ENCODE measurements at places on chromosomes 4 and X.

GRCh38 chr4:139455126-139455538 lies 1.2 kb downstream of the RAB33B start:
- no peak for DNase-seq

DNA sequence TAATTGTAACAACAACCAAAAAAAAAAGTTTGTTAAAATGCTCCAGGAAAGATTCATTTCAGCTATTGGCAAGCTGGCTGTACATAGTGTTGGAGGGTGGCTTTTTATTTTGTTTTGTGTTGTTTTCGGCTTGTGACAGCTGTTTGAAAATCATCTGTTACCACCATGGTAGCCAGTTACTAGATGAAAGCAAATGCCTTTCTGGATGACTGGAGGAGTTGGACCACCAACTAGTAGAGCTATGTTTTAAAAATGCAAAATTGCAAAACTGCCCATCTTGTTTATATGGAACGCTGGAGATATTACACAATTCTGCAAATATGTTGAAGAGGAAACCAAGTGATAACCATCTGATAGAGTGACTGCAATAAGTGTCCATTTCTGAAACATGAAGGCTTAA lies 53.2 kb upstream of the TNIP3 start:
- DNase-seq, result no peak

DNA sequence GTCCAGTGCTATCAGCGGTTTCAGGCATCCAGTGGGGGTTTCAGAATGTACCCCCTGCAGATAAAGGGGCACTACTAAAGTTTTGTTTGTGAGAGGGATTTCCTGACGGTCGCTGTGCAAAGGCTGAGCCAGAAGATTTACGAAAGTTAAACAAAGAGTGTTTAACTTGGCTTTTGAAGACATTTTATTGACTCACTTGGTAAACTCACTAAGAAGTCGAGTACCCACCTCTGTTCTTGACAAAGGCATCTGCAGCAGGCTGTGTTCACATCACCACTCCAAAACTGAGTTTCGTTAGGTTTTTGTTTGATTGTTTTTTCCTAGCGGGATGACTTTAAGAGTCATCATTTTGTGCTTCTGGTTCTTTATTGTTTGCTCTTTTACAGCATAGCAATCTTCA lies 143.9 kb upstream of the TBL1X start:
- DNase-seq, result no peak

GRCh38 chr4:173538148-173538908 lies 8.3 kb upstream of the HAND2 start:
- no peak for DNase-seq

DNA sequence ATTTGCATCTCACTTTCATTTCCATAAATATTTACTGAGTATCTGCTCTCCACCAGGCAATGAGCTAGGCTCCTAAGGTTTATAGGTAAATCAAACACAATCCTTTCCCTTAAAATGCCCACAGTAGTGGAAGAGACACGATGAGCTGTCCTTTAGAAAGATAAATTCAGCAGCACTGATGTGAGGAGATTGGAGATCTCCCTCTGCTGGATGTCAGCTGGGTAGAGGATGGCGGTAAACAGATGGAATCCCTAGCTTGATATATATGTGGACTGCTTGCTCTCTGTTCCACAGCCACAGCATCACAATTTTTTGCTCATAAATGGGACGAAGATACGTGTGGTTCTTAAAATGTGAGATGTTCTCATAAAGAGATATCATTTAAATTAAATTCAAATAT lies 216.4 kb upstream of the RASGEF1B start:
- DNase-seq, result no peak

DNA sequence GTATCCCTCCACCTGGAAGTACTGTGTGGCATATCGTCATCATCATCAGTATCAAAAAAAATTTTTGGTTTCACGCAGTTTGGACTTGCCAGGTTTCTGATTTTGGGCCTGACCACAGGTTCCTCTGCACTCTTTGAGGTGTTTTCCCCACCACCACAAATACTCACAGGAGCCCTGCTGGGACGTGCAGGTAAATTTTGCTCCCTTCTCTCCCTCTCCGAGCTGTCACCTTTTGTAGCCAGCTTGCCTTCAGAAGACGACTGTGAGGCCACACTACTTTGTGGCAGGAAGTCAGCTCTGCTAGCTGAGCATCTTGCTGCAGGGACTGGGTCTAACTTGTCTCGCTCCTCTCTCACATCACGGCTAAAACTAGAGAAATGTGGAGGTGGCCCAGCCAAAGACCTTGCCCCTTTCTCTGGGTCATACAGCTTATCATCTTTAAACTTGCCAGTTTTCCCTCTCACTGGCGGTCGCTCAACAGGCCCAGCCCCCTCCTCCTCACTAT lies 2.8 kb downstream of the PJA1 start:
- no peak for DNase-seq

DNA sequence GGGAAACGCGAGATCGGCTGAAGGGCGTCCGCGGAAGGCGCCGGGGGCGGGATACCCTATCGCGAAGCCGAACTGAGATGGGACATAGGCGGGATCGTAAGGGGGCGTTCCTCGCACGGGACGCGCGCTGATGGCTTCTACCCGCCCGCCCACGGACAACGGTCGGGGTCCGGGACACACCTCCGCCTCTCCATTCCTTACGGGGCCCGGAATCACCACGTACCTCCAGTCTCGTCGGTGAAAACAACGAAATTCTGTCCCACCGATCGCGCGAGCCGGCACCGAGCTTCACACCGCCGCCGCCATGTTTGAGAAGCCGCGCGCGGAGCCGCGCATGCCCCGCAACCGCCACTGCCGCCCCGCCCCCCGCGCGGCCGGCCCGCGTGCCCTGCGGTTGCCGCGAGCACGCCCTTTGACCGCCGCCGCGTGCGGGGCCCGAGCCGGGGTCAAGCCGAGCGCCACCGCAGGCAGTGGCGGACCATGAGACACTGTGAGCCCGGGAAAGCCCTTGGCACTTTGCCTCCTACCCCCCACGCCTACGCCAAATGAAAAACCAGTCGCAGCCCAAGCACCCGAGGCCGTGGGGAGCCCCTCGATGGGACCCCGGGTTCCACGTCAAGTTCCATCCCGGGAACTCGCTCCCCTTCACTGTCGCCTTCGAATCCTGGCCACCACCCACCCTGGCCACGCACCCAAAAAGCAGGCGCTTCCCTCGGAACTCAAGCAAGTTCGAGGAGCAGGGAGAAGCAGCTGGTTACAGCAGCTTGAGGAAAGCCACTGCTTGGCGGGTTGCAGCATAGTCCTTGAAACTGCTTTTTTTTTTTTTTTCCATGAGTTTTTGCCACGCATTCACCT lies at the start of gene SCML2:
Gene SCML2, minus strand, starts transcription at position 320 of the 855 bp plus-strand sequence. CDS start 20,617 bp downstream, outside the sequence.
- DNase-seq, result peak; percentile 43

DNA sequence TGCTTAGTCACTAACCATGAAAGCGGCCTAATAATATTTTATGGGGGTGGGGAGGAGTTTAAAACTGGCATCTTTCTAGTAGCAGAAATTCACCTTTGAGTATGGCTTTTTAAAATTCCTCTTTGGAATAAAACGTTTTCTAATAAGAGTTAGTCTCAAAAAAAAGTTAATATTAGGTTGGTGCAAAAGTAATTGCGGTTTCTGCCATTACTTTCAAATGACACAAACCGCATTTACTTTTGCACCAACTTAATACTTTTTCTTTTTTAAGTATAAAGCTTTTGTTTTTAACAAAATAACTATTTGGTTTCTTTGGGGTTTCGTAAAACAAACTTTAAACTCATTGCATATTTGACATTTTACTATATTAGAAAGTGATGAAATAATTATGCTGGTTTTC lies 68.4 kb downstream of the FBXO8 start:
- no peak for DNase-seq

DNA sequence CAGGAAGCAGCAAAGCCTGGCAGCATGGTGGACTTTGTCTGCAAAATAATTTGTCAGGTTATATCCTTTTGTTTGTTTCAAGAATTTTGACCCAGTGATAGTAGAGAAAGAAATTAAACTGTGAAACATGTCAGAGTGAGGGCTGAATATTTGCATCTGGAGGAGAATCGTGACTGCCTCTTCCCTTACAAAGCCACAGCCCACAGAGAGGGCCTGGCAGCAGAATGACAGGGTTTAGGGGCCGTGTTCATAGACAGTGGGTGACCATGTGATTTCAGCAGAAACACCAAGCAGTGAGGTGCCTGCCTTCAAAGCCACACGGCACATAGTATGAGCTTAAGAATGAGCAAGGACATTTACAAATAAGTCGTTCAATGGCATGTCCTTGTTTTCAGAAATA lies 24.4 kb upstream of the PLAC8 start:
- DNase-seq, result no peak

- no peak for DNase-seq
Measured at GRCh38 chr4:131337936-131338335, 1811.2 kb upstream of the PCDH10 start.

DNA sequence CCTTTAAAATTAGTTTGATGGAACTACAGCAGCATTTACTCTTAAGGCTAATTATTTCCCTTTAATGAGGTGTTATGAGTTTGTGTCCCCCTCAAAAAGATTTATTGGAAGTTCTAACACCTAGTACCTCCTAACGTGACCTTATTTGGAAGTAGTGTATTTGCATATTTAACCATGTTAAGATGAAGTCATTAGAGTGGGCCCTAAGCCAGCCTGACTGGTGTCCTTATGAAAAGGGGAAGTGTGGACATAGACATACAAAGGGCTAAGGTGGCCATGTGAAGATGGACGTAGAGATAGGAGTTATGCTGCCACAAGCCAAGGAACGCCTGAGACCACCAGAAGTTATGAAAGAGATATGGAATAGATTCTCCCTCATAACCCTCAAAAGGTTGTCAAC lies 985.4 kb upstream of the INTU start:
- no peak for DNase-seq

DNA sequence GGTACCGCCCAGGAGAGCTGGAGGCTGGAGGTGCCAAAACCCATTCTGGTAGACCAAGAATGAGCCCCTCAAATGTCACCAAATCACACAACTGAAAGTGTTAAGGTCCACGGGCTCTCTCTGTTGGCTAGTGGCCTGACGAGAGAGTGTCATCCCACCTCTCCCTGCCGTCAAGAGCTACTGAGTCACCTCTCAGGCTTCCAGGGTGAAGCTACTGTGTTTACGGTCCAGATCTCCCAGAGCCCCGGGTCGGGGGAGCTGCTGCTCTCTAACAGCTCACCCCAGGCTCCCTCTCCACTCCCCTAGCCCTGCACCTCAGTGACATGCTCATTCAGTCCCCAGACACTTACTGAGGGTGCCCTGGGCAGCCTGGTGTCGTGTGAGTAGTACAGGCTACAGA lies 59.2 kb downstream of the ADGRG2 start:
- DNase-seq, result no peak

DNA sequence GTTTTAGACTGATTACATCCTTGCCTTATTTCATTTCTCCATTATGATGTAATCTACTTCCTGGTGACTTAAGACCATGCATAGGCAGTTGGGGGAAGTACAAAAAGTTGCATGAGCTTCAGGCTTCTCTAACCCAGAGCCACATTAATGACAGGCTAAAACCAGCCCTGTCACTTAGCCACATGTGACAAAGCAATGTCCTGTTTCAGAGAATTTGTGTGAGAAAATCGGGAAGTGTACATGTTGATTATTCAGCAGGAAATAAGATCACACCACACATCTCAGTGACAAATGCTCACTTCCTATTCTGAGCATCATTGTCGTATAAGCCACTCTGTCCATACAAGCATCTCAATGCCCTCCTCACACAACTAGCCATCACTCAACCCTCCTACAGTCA lies 98.5 kb upstream of the MAGEB16 start:
- DNase-seq, result no peak

- DNase-seq, result no peak
Measured at GRCh38 chr4:142373610-142374009, 472.5 kb downstream of the INPP4B start.

DNA sequence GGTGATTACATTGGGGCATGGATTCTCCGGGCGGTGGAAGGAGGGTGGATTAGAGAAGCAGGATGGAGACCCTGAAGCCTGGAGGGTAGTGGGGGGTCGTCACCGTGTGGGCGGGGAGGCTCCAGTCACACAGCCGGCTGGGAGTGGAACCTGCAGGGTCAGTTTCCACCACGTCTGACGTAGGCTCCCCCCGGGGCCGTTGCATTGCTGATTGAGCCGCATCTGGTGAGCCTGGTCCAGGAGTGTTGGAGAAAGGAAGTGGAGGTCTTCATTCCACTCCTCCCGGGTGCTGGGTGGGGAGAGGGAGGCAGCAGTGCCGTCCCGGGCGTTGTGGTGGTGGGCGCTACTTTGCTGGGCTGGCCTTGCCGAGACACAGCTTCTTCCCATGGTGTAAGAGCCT lies 28.1 kb downstream of the TBC1D14 start:
- no peak for DNase-seq

- DNase-seq, result no peak
Measured at GRCh38 chr4:28759064-28759463, 1898.4 kb downstream of the STIM2 start.

DNA sequence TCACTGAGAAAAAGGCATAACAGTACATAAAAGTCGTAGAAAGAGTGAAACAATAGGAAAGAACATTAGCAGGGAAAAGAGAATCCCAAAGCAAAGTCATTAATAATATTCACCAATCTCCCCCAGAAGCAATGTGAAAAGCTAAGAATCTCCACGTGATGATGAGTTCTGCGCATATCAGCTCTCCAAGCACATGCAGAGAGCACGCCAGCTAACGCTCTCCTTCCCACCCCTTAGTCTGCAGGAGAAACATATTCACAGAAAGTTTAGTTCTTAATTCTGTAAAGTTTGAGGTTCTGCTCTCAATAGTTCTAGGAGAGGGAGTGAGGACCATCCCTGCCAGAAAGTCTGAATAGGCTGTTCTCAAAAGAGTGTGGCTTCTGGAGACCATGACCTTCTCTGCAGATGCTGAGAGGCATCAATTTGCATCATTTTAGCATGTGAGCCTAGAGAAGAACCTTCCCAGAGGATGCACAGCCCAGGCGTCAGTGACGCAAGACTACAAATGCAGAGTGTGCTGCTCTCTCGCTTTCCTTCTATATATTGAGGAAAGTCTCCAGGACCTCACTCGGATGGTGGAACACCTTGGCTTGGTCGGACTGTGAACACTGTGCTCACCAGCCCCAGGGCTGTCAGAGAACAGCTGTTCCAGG lies 51.3 kb upstream of the AFAP1 start:
- DNase-seq, result no peak
